CD4-positive, alpha-beta T cell treated with Interleukin-4 for 1 hour (primary cell): ENCODE measurements at places on chromosomes 3 and 15.
A peak's percentile ranks its signal among the peaks of the same experiment; 100 is the strongest.

DNA sequence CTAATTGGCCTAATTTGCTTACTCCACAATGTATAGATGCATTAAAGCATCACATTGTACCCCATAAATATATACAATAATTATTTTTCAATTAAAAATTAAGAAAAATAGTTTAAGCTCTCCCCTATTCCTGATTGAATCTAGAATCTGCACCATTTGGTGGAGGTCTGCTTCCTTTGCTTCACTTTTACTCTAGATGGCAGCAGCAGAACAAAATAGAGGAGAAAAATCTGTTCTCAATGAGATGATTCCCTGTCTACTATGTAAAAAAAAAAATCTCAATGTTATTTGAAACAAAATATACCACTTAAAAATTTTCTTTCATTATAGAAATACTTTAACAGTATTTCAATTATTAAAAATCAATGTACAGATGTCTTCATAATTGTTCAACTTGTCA, 109.6 kb upstream of the FXR1 start:
- no peak for DNase-seq

DNA sequence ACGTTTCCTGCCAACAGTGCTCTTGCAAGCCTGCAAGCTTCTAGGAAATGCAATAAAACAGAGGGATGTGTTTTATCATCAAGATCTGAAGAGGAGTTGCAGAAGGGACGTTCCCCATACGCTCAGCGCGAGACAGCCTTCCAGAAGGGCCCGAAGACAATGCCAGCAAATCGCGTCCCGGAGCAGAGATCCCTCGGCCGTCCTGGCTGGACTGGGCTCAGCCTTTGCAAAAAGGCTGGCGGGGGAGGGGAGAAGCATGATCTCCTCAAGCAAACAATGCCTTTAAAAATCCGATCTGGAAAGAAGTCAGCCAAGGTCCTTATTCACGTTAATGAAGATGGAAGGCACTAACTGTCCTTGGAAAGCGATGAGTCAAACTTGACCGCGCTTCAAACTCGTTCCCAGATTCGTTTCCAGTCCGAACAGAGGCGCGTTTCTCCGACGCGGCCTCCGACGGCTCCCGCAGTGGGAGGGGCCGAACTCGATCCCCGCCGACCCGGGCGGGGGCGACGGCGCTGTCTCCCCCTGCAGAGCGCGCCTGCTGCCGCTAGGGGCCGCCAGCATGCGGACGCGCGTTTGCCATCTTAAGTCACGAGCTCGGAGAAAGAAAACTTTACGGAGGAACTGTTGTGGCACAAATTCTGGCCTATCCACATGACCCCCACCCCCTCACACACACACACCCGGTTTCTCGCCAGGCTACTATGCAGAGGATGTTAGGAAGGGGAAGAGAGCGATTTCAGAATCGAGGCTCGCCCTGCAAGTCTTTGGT, 5.5 kb downstream of the BCL6 start:
- DNase-seq = peak; percentile 84

DNA sequence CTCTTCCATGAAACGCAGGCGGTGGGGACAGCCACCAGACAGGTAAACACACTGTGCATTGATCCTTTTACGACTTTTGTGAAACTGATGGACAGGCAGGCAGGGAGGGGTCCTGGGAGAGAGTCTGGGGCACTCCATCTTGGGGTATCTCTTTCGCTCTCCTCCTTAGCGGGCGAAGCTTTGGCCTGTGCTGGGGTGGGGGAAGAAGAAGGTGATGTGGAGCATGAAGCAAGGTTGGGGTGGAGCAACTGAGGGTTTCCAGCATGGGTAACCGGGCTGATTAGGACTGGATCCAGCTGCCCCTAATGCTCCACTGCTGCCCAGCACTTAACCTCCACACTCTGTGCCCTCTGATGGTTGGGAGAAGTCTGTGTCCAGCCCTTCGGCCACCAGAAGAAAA, 25.6 kb downstream of the MUC20 start:
- no peak for DNase-seq

GRCh38 chr15:38085114-38085513, 150.7 kb downstream of the TMCO5A start:
- DNase-seq = peak; percentile 50

DNA sequence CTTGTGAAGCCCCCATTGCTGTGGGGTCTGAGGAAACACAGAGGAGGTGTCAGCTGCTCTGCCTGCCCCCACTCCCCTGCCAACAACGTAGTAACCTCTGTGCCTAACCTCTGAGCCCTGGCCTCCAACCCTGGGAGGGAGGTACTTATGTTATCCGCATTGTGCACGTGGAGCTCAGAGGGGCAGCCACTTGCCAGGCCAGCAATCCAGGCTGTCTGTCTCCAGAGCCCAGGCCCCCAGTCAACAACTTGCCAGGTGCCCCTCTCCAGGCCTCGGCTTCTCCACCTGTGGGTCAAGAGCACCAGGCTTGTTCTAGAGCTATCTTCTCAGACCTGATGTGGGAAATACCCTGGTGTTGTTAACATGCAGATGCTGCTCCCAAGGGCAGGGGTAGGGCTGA, 2.7 kb downstream of the TPRA1 start:
- DNase-seq = no peak

DNA sequence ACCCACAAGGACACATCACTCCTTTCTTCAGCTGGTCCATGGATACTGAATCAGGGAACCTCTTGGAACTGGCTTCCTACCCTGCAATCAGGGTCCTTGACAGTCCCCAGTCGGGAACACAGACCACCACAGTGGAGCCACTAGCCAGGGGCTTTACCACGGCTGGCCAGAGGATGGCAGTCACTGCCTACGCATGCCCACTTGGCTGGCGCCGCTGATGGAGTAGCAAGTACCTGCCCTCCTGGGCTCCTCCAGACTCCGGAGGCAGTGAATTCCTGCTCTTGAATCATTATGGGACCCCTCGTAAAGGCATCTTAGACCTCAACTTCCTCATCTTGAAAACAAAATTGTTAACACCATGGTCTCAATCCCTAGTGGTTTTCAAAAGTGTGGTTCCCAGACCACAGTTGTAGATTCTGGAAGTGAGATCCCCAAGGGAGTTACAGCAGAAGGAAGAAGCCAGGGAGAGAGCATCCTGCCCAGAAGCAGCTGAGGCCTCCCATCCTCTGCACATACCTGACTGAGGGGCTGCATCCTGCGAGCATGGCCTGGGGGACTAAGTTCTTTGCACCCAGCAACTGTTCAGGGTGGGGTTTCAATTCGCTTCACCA, 9.1 kb upstream of the SKIC8 start:
- peak; percentile 45 for DNase-seq

- no peak for DNase-seq
Observed at GRCh38 chr15:74422265-74422651, 11.5 kb downstream of the SEMA7A start.

GRCh38 chr15:74330861-74331408, 36.5 kb downstream of the CYP11A1 start:
- no peak for DNase-seq

DNA sequence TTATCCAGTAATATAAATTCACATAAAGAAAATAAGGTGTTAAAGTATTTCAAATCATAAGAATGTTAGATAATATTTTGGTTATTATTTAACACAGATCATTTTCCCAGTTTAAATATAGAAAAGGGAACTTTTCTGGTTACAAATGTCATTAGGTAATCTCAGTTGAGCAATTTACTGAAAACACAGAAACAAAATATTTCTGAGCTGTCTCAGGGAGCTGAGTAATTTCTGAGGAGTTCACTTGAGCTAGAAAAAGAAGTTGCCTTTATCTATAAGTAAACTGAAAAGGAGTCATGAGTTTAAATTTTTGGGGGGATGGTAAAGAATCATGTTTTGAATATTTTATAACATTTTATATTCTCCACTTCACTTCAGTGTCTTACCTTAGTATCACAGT, 855.4 kb upstream of the ARPP21 start:
- DNase-seq = no peak

DNA sequence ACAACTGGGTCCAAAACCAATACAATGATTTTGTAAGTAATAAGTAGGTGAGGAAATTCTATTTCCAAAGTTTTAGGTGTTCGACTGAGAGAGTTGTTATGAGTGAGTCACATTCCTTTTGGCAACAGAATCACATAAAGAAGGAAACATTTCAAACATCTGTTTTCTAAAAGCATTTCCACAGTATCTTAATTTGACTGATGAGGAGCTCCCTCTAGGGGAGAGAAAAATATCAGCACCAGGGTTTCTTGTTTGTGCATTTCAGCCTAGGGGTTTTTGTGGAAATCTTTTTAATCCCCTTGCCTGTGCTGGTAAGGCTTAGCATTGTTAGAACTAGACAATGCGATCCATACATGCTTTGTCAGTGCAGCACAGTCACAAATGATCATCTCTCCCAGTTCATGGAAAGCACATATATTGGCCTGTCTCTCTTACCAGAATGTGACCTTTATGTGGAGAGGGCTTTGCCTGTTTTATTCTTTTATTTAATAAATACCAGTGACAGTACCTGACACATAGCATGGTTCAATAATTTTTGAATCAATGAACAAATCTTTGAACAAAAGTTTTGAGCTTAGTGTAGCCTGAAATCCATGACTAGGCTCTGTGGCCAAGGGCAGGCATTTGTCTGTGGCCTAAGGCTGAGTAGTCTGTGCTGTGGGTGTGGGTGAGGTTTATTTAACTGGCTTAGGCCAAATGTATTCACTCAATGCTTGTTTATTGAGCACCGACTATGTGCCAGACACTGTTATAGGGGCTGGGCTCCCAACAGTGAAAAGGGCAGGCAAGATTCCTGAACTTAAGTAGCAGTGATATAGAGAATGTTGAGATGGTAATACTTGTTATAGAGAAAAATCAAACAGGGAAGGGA, 21.1 kb upstream of the IQCF6 start:
- DNase-seq = no peak

DNA sequence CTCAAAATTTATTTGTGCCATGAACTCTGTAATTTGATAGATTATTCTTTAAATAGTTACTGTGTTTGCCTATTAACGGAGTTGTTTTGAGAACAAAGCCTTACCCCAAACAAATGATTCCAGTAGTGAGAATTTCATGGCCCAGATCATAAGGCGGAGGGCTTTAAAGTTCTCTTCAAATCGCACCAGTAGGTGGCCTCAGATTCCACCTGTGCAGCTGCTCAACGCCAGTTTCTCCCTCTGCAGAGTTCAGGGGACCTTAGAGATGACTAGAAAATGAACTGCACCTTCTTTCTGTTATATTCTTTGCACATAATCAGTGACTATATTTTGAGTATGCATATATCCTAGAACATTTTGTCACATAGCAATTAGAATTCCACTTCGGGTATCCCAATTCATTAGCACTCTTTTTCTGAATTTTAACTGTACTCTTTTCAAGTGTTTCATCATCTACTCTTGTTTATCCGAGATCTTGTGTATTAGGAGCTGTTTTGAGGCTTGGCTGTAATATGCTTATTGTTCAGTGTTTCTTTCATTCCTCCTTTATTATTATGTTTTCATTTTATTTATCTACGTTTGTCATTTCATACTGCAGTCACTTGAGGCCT, 232.6 kb upstream of the CHRM5 start:
- DNase-seq = peak; percentile 7

DNA sequence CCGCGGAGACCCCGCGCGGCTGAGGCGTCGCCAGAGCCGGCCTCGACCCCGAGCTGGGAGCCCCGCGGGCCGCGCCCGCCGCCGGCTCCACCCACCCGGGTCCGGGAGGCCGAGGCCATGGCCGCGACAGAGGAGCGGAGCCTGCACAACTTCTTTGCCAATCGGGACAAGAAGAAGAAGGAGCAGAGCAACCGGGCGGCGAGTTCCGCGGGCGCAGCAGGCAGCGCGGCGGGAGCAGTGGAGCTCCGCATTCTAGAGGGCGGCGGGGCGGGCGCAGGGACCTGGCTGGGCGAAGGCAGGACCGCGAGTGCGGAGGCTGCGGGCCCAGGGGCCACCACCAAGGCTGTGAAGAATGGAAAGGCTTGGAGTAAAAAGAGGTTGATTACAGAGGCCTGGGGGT, 37.6 kb upstream of the EPHA6 start:
- no peak for DNase-seq

DNA sequence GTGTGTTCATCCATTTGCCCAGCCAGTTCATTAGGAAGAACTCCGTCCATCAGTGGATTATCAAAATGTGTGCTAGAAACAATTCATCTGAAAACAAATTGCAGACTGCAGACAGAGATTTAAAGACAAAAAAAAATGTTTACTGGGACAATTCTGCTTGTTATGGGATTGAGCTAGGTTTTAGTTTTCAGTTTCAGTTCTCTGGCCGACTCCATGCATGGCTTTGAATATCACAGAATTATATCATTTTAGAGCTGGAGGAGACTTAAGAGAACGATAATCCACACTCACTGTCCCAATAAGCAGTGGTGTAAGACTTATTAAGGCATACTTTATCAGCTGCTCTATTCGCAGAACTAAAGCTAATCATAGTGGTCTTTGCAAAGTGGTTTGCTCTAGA, 51.1 kb downstream of the TFG start:
- no peak for DNase-seq

GRCh38 chr15:56817321-56818080, 84.2 kb upstream of the ZNF280D start:
- no peak for DNase-seq

DNA sequence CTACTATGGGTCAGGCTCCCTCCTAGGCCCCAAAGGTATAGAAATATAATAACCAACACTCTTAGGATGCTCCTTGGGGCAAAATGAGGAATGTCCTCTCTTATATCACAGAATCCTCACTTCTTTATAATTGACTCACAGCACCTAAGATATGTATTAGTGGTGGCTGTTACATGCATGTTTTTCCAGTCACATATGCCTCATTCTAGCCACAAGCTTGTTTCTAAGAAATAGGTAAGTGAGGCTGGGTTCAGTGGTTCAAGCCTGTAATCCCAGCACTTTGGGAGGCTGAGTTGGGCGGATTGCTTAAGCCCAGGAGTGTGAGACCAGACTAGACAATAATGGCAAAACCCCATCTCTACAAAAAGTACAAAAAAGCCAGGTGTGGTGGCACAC, 57.9 kb upstream of the PSMD6 start:
- no peak for DNase-seq

DNA sequence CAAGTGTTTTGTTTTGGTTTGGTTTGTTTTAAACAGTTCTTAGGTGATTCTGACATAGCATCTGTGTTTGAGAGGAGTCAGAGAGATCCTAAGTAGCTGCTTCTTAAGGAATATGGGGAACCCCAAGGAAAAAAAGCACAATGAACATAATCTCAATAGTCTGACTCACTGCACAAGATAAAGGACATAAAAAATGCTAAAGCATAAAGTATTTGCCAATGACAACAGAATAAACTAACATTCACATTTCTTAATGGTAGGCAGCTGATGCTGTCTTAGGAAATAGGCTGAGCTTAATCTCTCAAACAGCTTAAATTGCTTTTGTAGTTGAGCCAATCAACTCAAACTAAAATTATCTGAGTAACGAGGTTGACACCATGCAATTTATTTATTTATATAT, 2.9 kb downstream of the NCEH1 start:
- DNase-seq = no peak

GRCh38 chr15:90859234-90860131, 8.9 kb upstream of the FURIN start:
- no peak for DNase-seq

DNA sequence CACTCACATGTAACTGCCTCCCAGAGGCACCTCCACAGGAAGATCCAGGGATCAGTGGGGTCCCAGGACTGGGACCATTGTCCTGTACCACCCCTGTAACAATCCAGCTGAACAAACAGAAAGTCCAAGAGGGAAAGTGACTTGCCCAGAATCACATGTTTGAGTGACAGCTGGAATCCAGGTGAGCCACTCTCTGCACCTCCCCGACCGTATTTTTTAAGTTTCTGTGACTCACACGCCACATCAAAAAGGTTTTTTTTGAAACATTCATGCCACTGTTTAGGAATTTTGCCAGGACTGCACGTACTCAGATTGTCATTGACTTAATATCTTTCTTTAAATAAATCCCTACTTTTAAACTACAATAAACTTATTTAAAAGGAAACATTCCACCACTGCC, 9.8 kb upstream of the SLC6A1 start:
- DNase-seq = no peak

- DNase-seq = no peak
Observed at GRCh38 chr15:99177679-99178078, 71.7 kb downstream of the TTC23 start.
